BJ (cell line): ENCODE measurements at places on chromosomes 1 and 21. TPM values are rescaled to one million over a fixed set of nuclear protein-coding genes. Genes with fewer than 3 reads are reported as not detected.

The KTI12 gene
- 7.8 and 9.6 TPM in 2 replicates for polyA plus RNA-seq

The OR2T33 gene
- polyA plus RNA-seq = not detected in 2 replicates

The GSTM1 gene
- polyA plus RNA-seq = 0.47 and 1.0 TPM in 2 replicates

The OR2M4 gene
- not detected in 2 replicates for polyA plus RNA-seq
